T-cell (primary cell): ENCODE measurements at places on chromosomes 16 and 17.

GRCh38 chr17:8142887-8143580 is 9.2 kb downstream of the PER1 start:
- DNase-seq = no peak

DNA sequence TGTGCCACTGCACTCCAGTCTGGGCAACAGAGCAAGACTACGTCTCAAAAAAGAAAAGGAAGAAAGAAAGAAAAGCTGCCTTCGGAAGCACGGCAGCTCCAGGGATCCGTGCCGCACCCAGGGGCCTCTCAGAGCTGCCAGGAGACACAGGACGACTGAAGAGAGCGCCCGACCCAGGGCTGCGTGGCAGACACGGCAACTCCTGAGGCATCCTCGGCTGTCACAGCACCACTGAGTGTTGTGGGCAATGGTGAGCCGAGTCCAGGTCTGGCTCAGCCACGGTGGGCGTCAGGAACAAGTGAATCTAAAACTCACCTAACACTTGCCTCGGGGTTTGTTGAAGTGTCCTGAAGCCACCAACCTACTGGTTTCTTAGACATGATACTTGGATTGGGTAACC is 28.8 kb downstream of the PDIA2 start:
- no peak for DNase-seq

DNA sequence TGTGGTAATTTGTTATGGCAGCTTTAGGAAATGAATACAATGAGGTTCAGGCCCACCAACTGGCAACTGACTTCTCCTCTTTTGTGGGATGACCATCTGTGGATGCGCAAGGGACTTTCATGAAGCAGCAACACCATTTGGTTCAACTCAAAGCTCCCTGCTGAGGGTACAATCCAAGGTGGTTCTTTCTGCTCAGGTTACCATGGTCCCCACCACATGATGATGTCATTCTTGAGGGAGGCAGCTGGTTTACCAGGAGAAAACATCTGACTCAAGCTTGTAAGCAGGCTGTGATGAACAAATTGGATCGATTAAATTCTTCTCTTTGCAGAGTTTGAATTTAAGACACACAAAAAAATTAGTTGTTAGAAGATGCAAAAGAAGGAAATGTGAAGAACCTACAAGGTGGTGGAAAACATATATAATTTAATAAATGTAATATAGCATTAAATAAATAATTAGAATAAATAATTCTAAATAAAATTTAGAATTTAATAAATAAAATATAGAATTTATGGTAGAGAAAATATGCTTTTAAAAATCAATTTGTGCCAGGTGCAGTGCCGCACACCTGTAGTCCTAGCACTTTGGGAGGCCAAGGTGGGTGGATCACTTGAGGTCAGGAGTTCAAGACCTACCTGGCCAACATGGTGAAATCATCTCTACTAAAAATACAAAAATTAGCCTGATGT is 67.6 kb upstream of the ANKFN1 start:
- no peak for DNase-seq

- DNase-seq = no peak
These were observed 57.0 kb downstream of the SHISA9 start for GRCh38 chr16:12958366-12958765.

DNA sequence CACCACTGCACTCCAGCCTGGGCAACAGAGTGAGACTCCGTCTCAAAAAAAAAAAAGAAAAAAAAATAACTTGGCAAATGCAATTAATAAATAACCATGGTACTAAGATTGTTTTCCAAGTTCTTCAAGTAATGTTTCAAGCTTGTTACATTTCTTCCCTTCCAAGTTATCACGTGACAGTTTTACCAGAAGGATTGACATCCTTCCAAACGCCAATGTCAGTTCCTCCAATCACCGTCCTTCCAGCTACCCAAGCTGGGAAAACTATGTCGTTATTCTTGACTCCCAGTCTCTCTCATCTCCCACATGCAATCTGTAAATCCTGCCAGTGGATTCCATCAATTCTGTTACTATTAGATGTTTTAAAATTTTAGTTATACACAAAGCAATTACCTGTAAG is 3.9 kb upstream of the PHAF1 start:
- no peak for DNase-seq

GRCh38 chr17:56735842-56736241 is 97.9 kb downstream of the C17orf67 start:
- no peak for DNase-seq

DNA sequence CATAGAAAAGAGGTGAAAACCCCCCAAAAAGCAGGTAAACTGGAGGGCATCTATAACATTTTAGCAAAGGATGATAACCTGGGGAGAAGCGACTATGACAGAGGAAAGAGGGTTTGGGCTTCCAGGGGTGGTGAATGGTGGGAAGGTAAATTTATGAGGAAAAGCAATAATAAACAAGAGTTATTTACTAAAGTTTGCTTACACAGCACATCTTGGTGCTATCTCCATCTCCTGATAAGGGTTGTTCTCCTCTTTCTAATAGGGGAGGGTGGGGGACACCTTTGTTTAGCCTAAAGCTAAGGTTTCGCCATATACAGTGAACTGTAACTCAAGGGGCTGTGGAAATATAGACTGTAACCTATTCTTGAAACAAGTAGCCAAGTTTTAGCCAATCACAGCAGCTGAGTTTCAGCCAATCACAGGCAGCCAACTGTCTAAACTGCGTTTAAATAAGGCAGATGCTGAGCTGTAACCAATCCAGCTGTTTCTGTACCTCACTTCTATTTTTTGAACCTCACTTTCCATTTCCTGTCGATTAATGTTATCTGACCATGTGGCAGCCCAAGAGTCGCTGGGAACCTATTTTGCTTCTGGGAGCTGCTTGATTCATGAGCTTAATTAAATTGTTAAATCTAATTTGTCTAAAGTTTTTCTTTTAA is 191.8 kb downstream of the MAP2K6 start:
- DNase-seq = no peak

DNA sequence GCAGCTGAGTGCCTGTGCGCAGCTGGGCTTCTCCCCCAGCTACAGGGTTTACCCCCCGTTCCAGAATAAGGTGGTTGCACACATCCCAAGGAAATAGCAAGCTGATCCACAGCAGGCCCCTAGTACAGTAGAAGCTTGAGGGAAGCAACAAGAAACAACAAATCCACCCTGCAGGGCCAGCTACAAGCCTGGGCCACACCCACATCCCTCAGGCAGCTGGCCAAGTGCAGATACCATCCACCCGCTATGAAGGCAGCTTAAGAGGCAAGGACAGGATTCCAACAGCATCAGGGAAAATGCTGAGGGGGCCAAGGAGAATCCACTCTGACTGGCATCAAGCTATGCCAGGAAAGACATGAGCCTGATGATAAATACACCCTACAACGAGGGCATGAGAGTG is 66.9 kb upstream of the RCVRN start:
- DNase-seq = no peak

DNA sequence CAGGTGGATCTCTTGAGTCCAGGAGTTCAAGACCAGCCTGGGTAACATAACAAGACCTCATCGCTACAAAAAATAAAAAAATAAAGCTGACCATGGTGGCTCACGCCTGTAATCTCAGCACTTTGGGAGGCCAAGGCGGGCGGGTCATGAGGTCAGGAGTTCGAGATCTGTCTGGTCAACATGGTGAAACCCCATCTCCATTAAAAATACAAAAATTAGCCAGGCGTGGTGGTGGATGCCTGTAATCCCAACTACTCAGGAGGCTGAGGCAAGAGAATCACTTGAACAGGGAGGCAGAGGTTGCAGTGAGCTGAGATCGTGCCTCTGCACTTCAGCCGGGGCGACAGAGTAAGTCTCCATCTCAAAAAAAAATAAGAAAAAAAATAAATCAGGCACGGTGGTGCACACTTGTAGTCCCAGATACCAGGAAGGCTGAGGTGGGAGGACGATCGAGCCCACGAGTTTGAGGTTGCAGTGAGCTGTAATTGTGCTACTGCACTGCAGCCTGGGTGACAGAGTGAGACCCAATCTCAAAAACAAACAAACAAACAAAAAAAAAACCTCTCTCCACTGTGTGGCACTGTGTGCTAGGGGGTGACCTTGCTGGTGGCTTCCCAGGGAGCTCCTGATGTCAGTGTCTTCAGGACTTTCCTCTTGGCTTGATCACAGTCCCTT is 19.8 kb upstream of the MAPK3 start:
- peak; percentile 63 for DNase-seq

- no peak for DNase-seq
These were observed 36.0 kb upstream of the FBXO47 start for GRCh38 chr17:39002991-39003715.

- no peak for DNase-seq
These were observed 140.6 kb upstream of the NUDT7 start for GRCh38 chr16:77581706-77582105.

DNA sequence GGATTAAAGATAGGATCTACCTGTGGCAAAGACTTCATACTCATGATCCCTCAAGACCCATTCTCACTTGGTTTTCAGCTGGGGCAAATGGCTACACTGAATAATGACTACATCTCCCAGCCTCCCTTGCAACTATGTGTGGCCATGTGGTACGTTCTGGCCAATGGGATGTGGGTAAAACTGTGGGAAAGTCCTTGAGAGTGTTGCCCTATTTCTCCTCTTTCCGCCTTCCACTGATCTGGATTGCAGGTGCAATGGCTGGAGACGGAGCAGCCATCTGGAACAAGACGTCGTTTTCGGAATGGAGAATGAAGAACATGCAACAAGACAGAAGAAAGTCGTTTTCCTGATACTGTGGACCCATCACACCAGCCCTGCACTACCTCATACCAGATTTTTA is 48.5 kb downstream of the HAPSTR1 start:
- no peak for DNase-seq

GRCh38 chr17:8359769-8360168 is 16.7 kb downstream of the KRABD2 start:
- DNase-seq = no peak

- DNase-seq = no peak
These were observed 78.4 kb downstream of the SLC39A11 start for GRCh38 chr17:73013816-73014663.

DNA sequence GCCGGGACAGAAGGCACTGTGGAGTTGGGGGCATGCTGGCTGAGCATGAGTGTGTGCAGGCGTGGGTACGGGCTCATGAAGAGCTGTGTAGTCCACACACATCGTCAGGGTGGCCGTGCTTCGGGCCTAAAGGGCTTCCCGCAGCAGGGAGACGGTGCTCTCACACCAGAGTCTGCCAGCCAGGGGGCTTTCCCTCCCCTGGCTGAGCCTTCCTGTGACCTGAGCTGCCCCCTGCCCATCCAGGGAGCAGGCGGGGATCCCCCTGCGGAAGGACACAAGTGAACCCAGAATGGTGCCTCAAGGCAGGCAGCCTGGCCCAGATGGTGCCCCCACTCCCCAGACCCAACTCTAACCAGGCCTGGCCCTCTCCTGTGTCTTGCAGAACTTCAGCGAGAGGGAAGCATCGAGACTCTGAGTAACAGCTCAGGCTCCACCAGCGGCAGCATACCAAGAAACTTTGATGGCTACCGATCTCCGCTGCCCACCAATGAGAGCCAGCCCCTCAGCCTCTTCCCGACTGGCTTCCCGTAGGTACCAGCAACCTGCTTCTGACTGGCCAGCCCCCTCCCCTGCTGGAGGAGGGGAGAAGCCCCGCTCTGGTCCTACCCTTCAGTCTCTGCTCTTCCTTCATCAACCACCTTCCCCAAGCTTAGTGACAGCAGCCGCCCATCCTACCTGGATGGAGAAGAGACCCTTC is 7.9 kb upstream of the TBX2 start:
- no peak for DNase-seq

- no peak for DNase-seq
These were observed 5.3 kb upstream of the EIF4A3 start for GRCh38 chr17:80152081-80152702.

- DNase-seq = no peak
These were observed 357.6 kb upstream of the C16orf82 start for GRCh38 chr16:26709175-26709574.

DNA sequence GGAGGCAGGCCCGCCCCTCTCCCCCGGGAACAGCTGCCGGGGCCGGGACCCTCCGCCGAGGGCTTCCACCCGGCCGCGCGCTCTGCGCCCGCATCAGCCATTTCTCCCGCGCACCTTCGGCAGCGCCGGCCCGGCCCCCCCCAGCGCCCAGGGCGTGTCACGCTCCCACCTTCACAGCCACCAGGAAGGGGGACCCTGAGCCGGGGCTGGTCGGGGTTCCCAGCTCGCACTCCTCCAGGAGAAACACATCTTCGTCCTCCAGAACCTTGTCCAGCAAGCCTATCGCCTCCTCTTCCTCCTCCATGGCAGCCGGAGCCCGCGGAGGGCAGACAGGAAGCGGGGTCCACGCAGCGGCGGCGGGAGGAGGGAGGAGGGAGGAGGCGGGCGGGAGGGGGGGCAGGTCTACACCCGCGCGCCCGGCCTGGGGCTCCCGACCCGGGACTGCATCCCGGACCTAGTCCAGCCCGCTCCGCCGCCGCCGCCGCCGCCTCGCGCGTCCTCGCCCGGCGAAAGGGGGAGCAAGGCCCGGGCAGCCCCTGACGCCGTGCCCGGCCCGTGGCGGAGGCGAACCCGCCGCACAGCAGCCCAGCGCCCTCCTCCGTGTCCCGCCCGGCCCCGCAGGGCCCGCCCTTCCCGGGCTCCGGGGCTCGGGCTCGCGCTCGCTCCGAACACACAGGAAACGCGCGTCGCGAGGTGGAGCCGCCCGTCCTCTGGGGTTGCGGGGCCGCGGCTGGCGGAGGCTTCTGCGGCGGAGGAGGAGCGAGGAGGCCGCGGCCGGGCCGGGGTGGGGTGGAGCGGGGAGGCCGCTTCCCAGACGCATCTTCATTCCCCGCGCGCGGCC is 70.8 kb downstream of the ABR start:
- DNase-seq = peak; percentile 70

DNA sequence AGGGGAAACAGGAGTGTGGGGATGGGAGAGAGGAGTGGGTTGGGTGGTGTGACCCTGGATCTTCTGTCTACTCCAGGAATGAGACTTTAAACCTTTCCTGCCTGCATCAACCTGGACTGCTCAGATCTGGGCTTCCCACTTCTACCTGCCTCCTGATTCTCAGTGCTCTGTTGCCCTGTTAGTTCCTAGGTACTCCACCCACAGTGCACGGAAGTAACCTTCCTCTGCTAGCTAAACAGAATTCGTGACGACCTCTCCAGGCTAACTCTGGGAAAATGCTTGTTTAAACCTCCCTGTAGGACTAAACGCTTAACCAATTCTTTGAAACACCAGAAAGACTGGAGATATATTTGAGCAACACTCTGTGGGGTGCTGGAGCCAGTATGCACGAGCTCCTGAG is 83.4 kb upstream of the CLEC3A start:
- no peak for DNase-seq

- no peak for DNase-seq
These were observed 70.9 kb downstream of the ABCC1 start for GRCh38 chr16:16020291-16020690.

DNA sequence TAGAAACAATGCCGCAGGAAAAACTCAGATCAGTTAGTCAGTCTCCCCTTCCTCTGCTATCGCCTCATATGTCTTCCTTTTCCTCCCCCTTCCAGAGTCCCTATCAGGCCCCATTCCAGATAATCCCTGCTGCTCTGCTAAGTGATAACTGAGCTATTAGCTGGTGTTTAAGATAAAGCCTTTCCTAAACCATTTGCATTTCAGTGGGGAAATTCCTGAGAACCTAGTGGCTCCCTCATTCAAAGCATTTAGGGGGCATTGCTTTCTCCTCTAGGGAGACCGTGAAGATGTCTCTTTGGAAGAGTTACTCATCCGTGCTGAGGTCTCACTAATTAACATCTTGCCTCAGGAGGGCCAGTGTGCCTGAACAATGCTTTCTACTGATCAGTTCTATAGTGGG is 401.6 kb downstream of the NPIPA7 start:
- DNase-seq = no peak
